Activated CD8-positive, alpha-beta memory T cell treated with anti-CD3 and anti-CD28 coated beads for 4 hours (primary cell): ENCODE measurements at places on chromosomes 5 and 9.

DNA sequence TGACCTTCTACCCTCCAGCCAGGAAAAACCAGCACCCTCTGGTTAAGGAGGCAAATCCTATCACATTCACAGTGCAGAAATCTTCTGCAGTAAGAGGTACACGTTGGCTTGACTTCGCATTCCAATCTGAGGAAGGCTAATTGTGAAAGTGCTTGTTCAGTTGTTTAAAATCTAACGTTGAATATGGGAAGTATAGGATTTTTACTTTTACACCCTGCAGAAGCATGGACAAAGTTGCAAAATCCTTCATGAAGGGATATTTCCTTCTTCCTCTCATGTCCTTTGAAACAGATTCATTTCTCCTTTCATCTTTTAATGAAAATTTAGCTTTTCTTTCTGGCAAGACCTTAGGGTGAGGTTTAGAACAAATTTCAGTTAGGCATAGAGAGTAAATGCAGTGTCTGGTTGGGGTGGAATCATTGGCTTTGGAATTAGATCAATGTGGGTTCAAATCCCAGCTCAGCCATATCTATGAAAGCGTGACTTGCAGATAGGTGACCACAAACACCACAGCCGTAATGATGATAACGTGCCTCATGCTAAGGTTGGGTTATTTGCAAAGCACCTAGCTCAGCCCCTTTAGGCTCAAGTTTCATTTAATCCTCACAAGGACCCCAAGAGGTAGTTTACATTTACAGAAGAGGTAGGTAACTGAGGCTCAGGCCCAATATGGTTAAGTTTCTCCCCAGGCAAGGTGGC, 42.2 kb upstream of the C5orf58 start:
- no peak for DNase-seq

DNA sequence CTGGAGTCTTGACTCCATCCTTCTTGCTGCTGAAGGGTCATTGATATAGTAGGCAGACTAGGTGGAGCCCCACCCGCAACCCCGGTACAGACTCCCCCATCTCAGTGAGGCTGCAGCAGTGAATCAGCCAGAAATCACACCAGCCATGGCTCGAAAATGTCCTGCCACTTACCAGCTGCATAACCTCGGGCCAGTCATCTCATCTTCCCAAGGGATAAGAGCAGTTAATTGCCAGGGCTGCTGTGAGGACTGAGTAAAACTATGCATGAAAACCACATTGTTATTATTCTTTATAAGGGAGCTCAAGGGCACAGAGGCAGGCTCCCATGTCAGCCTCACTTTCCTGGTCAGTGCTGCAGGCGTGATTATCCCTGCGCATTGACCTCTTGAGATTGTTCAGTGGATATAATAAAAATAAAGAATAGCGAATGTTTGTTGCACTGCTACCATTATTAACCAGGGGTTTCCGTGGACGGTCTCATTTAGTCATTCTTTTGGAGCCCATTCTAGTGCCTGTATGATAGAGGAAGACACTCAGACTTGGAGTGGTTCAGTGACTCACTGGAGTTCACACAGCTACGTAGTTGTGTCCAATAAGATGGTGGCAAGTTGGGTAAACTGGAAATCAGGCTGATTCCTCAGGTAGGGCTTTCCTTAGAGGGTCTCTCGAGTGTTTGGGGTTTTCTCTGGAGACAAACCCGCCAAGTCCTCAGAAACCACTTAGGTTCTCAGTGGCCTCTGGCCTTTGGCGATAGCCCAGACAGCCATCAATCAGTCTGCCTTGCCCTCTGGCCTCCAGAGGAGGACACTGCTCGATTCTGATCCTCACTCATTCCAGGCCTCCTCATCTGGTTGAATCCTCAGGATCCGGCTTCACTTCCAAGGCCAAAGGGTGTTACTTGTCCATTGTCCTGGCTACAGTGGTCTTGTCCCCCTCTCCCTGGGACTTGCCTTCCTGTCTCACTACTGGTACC, 39.9 kb downstream of the COL15A1 start:
- no peak for DNase-seq

DNA sequence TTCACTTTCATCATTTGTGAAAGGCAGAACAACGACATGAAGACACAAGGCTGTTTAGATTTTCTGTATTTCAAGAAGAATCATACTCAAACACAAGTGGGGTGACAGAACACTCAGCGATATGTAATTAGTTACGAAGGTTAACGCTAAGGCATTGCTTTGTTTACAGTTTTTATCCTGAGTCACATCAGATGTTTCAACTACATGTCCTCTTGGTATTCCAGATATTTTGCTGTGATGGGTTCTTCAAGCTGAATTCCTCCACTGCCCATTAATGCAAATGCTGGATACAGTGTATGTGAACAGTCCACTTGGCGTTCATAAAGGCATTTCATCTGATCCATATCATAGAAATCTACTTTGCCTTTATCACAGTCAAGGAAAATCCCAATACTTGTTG, 43.4 kb downstream of the TRIM36 start:
- no peak for DNase-seq

DNA sequence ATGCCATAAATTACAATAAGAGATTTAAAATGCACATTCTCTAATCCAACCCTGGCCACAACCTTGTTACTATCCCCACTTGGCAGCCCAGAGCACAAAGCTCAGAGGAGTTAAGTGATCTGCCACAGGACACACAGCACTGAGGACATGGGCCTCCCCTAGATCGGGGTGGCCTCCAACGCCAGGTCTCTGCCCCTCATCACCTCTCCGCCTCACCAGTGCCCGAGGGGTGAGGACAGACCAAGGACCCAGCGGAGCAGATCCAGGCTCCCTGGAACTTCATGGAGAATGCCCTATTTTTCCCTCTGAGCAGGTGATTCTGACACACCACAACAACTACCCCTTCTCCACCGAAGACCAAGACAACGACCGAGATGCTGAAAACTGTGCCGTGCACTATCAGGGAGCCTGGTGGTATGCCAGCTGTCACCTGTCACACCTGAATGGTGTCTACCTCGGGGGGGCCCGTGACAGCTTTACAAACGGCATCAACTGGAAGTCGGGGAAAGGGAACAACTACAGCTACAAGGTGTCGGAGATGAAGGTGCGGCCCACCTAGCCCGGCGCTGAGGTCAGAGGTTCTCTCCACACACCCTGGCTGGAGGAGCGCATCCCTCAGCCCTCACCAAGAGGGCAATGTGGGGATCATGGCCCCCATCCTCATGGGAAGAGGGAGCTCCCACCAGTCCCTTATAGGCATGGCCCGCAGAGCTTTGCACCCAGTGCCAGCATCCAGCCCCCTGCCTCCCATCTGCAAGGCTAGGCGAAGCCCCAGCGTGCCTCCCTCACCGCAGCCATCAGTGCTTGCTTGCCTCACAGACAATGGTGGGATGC, 12.5 kb upstream of the FCN2 start:
- no peak for DNase-seq

GRCh38 chr5:68180121-68181038, 35.2 kb upstream of the PIK3R1 start:
- no peak for DNase-seq
